ENCODE measurements at places on chromosomes 6 and 20.

DNA sequence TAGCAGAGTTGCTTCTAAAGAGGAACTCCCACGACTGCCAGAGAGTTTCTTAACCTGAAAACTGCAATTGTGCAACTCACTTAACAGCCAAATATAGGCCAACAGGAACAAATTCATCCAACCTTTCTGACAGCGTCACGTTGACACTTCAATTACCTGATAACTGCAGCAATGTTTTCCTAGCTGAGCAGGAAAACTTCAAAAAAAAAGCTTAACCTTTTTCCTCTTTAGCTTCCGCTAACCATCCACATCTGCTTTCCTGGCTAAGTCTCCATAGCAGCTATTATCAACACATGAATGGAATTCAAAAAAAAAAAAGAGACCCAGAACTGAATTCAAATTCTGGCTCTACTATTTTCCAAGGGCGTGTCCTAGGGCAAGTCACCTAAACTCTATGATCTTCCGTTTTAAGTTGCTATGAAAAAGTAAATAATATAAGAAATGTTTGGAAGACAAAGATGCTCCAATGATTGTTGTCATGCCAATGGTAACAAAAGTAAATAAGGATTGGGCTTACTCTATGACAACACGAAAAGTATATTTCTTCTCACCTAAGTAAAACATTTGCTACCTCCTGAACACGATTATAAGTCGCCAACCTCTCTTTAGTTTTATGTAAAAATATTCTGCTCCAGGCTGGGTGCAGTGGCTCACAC is 524.6 kb upstream of the JARID2 start:
- no peak for DNase-seq

DNA sequence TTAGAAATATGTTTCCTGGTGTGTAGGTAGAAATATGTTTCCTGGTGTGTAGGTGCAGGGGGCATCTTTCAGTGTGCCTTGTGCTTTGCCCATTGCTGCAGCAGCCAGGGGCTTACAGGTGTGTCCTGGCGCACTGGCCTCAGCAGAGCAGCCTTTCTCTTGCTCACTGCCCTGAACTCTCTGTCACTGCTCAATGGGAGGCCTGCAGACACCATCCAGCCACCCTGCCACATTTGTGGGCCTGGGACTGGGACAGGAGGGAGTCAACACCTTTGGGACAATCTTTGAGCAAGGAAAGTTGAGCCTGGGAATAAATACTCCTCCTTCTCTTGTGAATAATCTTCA is 62.4 kb upstream of the RBM24 start:
- DNase-seq: no peak

DNA sequence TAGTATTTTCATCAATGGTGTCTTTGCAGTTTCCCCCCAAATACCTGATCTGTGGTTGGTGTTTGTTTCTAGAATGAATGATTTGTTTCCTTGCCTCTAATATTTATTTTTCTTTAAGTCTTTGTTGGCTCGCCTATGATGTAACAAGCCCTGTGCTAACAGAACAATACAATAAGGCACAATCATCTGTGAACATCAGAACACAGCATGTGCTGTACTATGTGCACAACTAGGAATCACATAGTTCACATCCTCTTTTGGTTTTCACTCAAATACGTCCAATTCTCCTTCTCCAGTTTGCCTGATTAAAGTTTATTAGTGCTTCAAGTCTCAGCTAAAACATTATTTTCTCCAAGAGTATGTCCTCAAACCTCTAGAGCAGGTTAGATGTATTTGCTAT is 613.1 kb downstream of the EPHA7 start:
- DNase-seq: no peak

DNA sequence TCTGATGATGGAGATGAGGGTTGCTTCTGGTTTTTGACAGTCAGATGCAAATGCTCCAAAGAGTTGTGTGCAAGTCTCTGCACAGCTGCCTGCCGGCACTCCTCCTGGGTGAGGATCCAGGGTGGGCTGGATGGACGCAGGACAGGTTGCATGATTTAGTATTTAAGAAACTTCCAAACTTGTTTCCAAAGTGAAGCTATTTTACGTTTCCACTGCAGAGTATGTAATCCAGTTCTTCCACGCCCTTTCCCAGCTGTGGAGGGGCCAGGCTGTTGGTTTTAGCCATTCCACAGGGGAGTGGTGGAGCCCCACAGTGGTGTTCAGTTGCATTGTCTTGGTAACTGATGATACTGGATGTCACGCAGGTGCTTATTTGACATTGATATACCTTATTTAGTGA is 157.3 kb downstream of the THBS2 start:
- no peak for DNase-seq

DNA sequence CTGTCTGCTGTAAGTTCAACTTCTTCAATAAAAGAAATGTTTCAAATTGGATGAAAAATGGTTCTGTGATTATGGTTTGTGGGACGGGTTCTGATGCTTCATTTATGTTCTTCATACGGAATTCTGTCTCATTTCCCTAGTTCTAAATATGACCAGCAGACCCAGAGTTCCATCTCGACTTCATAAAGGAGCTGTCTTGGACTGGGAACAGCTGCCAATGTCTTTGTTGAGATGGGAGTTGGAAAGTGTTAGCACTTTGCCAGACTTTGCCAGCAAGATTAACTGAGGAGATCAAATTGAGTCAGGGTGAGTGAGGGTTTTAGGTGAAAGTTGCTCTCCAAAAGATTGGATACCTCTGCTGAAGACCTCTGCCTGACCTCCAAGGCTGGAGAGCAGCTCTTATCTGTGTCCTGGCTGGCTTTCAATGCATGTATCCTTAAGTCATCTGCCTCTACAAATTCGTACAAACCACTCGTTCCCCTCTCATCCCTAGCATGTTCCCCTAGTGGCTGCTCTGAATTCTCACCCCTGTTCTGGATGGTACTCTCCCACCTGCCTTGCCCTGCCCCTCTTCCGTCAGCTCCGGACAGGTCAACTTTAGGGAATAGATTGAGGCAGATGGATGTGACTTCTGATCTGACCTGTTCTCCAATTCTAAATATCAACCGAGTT is at the start of gene EFCAB8:
TSS of gene EFCAB8 (plus strand) at position 223 of the 672 bp plus-strand sequence. CDS start 4,870 bp downstream, outside the sequence.
- DNase-seq: no peak

DNA sequence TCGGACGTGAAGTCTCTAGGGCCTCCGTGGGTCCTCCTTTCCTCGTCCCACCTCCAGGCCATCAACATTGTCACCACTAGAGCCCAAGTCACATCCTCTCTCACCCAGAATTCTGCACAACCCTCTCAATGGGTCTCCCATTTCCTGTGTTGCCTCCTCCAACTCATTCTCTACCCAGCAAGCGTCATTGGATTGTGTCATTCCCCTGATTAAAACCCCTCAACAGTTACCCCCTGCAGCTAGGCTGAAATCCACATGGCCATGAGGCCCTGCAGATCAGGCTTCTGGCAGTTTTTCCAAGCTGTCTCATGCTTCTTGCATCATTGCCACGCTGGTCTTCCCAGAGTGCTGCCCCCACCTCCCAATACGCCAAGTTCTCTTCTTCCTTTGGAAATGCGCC is 12.9 kb upstream of the FAM210B start:
- no peak for DNase-seq

GRCh38 chr20:23159947-23160318 is 73.8 kb upstream of the CD93 start:
- DNase-seq: no peak

DNA sequence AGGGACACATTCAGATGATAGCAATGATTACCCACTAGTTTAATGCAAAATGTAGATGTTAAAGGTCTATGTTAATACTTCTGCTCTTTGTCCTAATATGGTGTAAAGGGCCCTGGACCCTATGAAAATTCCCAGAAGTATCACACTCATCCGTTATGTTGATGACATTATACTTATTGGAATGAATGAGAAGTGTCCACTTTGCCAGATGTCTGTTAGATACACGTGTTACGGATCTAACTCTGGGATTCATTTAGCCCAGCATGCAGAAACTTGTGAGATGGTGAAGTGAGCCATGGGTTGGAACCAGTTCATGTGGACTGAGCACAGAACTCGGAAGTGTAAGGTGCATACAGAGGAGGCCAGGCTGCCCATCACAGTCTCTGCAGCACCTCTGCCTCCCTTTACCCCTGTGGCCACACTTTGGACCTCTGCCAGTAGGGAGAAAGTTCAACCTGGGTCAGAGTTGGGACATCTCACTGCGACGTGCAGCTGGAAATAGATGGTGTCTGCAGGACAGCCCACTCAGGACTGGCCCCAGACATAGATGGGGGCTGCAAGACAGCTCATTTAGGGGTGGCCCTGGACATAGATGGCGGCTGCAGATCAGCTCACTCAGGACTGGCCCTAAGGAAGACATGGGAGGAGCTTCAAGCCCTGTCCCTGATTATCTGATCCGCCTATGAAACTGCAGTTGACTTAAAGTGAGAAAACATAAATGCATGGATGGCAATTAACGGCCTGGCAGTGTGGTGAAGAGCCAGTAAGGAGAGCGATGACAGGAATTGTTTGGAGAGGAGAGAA is 71.2 kb upstream of the THBS2 start:
- no peak for DNase-seq

GRCh38 chr20:23160536-23161243 is 74.6 kb upstream of the CD93 start:
- no peak for DNase-seq

DNA sequence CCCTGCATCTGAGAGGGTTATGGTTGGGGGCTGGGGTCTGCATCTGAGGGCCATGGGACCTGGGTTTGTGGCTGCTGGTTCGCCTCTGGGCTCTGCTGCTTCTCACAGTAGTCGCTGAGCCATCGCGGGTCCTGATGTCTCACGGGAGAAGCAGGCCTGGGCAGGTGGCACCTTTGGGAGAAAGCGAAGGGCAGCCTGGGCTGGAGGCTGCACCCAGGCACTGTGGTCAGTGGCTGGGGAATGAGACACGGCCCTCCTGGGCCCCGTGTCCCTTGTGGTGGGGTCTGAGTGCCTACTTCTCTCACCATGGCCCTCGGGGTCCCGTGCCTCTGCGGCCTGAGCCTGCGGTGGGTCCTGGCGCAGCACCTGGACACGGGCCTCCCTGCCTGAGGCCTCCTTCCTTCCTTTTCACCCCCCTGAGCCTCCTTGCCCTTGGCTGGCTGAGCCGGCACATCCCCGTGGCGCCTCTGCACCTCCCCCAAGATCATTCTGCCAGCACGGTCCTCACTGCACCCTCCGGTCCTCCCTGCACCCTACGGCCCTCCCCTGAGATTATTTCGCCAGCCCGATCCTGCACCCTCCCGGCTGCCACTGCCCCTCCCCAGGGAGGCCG is 206.0 kb downstream of the ERMARD start:
- no peak for DNase-seq

DNA sequence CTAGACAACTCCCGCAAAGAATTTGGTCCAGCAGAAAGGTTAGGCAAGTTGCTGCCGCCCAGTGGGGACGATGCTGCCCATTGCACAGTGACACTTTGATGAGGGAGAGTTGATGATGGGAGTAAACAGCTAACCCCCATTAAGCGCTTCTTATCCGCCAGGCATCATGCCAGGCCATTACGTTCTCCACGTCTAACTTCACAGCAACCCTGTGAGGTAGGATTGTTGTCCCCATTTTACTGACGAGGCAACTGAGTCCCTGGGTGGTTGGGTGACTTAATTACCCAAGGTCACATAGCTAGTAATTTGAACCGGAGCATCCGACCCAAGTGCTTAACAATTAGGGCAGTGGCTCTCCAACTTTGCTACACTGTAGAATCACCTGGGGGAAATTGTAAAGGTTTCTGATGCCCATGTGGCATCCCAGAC is 738 bp downstream of the RALGAPB start:
- DNase-seq: peak; percentile 15

DNA sequence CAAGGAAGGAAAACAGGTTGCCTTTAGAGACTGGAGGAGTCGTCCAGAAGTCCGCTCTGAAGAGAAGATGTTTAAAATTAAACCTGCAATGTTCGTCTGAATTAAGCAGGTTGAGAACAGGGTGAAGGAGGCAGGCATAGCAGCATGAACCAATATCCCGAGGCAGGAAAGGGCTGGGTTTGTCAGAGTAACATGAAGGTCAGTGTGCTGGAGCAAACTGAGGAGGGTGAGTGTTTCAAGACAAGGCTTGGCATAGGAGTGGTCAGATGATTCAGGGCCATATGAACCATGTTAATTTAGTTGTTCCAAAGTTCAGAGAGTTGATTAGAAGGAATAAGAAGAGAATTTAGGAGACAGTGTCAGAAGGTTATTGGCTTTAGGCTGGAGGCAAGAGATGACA is 93.3 kb downstream of the UTRN start:
- DNase-seq: no peak

DNA sequence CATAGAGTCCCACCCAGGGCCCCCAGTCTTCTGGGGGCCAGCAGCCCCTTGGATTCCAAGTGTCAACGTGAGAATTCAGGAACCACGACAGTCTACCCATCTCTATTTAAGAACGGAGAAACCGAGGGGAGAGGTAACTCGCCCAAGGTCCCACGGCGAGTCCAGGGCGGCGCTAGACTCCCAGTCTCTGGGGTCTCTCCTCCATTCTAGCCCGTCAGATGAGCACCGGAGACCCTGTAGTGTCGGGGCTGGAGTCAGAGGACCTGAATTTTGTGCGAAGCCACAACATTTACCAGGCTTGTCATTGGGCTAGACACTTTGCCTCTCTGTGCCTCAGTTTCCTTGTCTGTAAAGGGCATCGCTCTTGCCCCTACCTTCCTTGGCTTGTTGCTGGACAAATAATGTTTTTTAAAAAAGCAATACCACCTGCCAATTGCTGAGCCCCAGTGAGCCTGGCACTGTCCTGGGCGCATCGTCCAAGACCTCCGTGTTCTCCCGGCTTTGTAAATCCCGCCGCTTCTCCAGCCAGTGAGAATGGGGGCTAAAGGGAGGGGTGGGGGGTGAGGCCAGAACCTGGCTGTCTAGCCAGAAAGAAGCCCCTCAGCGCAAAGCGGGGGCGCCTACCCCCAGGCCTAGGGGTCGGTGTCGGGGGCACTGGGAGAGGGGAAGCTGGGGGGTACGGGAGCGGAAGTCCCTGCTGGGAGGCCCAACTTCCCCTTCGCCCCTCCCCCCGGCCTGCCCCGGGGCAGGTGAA is 91.7 kb downstream of the NCR2 start:
- no peak for DNase-seq

DNA sequence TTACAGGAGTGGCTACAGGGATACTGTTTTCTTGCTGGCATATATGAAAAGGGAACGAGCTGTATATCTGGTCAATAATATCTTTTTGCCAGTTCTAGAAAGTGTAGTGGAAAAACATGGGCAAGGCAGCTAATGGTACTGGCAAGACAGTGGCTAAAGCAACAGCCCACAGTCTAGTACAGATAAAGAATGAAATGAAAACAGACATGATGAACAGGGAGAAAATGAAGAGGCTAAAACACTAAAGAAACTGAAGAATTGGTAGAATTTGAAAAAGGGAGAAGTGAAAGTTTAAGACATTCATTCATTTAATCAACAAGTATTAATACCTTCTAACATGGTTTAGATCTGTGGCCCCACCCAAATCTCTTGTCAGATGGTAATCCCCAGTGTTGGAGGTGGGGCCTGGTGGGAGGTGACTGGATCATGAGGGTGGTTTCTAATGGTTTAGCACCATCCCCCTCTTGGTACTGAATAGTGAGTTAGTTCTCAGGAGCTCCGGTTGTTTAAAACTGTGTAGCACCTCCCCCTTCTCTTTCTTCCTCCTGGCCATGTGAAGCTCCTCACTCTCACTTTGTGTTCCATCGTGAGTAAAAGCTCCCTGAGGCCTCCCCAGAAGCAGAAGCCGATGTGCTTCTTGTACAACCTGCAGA is 18.1 kb downstream of the FAM184A start:
- DNase-seq: no peak

GRCh38 chr20:31415653-31416052 is 9.6 kb upstream of the DEFB121 start:
- no peak for DNase-seq

Data from NCI-H526 treated with DMSO at 0.1 percent for 48 hours (cell line).